Activated CD4-positive, alpha-beta T cell treated with anti-CD3 and anti-CD28 coated beads, Interleukin-2, Interleukin-6, amounts not matched to agents 100 ng/mL and 50 ng/mL, durations not matched to agents 16 hours and 8 hours (primary cell): ENCODE measurements at places on chromosomes 12 and 14.

DNA sequence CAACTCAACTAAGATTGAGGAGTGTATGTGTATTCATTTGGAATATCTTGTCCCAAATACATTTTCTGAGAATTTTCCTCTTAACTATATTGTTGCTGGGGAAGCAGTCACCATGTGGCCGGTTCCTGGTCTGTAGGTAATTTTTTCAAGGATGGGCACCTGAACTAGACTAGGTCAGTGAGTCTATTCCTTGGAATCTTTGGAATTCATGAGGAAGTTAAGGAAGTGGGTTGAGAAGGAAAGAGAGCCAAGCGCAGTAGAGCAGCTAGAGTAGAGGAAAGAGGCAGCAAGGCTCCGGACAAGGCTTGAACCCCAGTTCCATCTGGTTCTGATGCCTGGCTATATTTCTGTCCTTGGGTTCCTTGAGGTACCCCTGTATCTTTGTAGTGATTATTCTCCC is 183.7 kb downstream of the DACT1 start:
- DNase-seq, result no peak

DNA sequence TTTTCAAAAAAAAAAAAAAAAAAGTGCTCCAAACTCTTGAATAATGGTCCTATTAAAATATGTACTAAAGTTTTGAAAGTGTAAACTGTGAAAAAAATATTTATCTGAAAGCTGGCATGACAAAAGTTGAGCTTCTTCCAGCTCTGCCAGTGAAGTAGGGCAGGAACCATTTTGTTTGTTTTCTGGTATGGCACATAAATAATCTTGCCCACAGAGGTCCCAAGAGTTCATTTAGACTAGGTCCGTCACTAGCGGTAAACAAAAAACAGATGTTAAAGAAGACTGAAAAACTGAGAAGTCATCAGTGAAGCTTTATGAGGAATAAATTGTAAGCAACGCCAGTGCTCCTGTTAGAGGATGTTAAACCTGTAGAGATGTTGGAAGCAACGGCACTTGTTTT is 7.0 kb downstream of the ERP27 start:
- no peak for DNase-seq

GRCh38 chr14:100488057-100488456 is 99.2 kb downstream of the BEGAIN start:
- peak; percentile 19 for DNase-seq

GRCh38 chr12:45191239-45191638 is 24.7 kb upstream of the ANO6 start:
- peak; percentile 16 for DNase-seq

DNA sequence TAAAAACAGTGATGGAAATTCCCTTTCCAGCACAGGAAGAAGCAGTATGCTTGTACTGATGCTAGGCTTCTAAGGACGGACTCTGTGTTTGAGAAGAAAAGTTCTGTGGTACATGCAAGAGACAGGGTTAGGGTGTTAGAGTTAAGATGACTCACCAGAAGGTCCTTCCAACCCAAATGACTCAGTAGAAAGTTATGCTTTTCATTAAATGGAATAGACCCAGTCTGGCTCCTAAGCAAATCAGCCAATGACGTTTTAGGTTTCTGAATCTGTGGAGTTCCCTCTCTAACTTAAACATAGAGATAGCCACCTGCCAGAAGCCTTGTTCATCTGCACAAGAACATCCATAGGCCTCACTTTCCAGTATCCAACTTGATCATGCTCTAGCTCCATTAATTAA is 5.7 kb downstream of the PTHLH start:
- DNase-seq, result peak; percentile 57

- DNase-seq, result peak; percentile 19
These were observed 27.1 kb upstream of the PCNX4 start for GRCh38 chr14:60064491-60065072.

- DNase-seq, result no peak
These were observed 616.3 kb downstream of the LRFN5 start for GRCh38 chr14:42222924-42223471.

- DNase-seq, result no peak
These were observed 4.0 kb upstream of the ARF3 start for GRCh38 chr12:48961331-48961730.

- DNase-seq, result peak; percentile 85
These were observed 1.1 kb upstream of the ACTR6 start for GRCh38 chr12:100199347-100200149.

DNA sequence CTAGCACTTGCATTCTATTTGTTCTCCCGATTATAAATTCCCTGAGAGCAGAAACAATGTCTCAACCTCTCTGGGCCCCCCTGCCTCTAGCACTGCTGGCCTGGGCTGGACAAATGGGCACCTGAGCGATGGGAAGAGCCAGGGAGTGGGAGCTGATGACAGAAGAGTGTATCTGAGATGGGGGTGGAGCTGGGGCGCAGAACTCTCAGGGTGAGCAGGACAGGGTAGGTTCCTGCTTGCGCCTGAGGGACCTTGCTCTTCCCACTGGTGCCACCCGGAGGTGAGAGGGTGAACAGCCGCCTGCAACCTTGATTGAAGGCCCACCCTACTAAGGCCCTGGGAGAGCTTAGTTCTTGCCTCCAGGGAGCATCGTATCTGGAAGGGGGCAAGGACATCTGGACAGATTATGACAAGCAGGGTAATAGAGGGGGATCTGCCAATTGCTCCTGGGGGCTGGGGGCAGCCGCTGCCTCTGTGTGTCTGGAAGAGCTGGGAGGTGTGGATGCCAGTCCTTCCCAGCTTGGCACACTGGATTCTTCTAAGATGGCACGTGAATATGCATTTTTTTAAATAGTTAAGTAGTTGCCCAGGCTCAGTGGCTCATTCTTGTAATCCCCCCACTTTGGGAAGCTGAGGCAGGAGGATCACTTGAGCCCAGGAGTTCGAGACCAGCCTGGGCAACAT is 43.0 kb upstream of the TSPAN9 start:
- peak; percentile 64 for DNase-seq

DNA sequence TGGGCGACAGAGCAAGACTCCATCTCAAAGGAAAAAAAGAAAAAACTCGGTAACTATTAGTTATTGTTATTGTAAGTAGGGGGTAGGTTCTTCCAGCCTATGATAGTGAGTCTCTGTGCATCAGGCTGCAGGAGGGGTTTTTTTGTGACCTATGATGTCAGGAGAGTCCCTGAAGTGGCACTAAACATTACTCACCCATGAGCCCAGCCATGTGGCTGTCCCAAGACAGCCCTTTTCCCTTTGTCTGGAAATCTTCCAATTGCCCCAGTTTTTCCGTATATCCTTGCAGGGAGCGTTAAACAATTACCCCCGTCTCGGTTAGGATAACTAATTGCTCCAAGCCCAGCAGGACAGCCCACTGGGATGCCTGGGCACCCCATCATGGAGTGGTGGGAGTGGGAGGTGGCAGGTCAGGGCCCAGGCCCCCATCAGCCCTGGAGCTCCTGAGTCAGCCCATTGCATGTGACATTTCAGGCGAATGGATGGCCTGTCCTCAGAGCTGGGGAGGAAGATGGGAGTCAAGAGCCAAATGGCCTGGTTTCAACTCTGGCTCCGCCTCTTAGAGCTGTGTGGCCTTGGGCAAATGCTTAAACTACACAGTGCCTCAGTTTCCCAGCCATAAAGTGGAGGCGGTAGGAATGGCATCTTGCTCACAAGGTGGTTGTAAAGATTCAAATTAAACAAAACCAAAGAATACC is 16.4 kb downstream of the PHETA1 start:
- no peak for DNase-seq

GRCh38 chr12:58359084-58359483 is 417.7 kb downstream of the ATP23 start:
- DNase-seq, result no peak

DNA sequence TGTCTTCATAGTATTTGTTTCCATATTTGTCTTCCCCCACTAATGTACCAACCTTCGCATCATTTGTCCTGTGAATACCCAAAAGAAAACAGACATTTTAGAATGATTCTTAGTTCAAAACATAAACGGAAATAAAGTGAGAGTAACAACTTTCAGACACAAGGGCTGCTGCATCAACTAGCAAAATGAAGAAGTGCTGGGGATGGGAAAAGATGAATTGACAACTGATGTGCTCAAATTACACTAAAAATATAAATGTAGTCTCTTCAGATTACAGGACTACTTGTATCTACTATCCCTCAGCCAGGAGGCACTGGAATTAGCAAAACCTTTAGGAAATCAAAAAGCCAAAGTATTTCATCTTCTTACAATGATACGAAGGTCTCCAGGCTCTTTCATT is 743 bp downstream of the NDUFA12 start:
- DNase-seq, result no peak

GRCh38 chr12:132310181-132311040 is 19.0 kb downstream of the GALNT9 start:
- no peak for DNase-seq

DNA sequence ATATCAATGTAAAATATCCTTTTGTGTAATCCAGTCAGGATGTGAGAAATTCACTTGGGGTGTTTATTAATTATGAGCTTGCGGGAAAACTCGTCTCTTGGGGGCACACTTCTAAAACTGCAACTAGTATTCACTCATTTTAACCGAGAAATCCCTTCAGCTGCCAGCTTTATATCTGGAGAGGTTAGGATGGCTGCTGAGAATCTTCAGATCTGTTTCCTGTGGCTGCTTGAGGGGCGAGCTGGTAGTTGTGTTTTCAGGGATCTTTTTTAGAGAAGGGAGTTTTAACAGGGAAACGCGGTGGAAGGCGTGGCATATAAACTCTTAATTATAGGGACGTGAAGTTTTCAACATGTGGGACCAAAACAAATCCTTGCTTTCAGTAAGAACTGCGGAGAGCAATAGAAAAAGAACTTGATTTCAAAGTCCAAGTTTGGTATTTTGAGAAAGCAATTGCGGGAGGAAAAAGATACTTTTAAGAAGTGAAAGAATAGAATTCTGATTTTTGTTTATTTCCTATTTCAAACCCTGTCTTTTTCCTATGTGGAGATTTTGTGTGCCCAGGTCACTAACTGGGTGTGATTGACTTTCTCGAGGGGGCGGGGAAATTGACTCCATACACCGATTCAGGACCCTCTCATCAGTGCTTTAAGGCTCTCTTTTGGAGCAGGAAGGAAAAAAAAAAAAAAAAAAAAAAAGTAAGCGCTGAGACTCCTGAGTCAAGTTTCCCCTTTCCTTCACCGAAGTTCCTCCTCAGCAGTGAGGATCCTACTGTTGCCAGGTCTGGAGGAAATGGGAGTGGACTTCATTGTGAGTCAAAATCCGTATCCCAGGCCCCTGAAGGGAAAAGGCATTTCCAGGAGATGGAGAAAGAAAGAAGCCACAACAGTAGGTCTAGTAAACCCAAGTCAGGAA is 1.1 kb downstream of the PPFIBP1 start:
- DNase-seq, result no peak

- peak; percentile 61 for DNase-seq
These were observed 35.7 kb upstream of the ATP2A2 start for GRCh38 chr12:110245369-110245772.

DNA sequence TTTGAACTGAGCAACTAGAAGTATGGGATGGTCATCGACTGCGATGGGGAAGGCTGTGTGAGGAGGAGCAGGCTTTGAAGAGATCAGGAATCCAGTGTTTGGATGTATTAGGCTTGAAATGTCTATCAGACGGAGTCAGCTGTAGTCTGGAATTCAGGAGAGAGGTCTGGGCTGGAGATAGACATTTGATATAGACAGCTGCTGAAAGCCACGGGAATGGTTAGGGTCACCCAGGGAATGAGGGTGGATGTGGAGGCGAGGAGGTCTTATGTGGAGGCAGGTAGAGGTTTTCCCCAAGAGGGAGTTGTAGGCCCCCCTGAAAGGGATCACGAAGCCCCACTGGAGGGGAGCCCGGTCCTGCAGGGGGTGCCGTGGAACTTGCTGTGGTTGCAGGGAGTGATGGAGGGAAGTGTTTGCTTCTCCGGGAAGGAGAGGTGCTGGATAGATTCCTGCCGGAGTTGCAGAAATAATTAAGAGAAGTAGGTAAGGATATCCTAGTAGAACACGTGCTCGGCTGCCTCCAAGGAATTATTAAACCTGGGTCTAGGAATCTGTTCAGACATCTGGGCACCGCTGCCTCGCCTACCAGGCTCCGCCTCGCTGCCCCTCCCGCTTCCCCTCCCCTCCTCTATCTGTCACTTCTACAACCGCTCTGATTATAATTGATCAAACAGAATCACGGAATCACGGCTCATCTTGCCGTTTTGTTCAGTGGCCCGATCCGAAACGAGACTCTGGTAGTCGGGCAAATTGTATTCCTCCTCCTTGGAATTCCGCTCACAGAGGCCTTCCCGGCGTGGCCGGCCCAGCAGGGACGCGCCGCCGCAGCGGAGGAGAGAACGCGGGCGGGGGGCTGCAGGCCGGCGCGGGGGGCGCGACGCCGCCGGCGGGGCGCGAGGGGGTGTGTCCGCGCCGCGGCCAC is 826 bp upstream of the CACNA1C start:
- no peak for DNase-seq

DNA sequence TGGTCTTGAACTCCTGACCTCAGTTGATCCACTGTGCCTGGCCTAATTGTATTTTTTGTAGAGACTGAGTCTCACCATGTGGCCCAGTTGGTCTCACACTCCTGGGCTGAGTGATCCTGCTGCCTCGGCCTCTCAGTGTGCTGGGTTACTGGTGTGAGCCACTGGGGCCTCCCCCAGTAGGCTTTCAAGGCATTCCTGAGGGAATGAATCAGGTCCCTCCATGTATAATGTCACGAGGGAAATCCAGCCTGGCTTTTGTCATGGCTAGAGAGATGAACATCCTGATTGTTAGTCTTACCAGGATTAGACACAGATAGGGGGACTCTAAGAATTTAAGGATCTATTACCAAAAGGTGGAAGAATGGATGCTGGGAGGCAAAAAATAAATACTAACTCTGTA is 51.9 kb downstream of the CPSF2 start:
- no peak for DNase-seq

- DNase-seq, result no peak
These were observed 299.3 kb upstream of the STXBP6 start for GRCh38 chr14:25349269-25349668.

GRCh38 chr14:91048265-91048664 is 12.2 kb downstream of the RPS6KA5 start:
- no peak for DNase-seq

GRCh38 chr12:25382311-25383106 is 131.8 kb upstream of the KRAS start:
- DNase-seq, result peak; percentile 39

GRCh38 chr14:72503696-72504368 is 390.1 kb downstream of the DPF3 start:
- DNase-seq, result no peak

DNA sequence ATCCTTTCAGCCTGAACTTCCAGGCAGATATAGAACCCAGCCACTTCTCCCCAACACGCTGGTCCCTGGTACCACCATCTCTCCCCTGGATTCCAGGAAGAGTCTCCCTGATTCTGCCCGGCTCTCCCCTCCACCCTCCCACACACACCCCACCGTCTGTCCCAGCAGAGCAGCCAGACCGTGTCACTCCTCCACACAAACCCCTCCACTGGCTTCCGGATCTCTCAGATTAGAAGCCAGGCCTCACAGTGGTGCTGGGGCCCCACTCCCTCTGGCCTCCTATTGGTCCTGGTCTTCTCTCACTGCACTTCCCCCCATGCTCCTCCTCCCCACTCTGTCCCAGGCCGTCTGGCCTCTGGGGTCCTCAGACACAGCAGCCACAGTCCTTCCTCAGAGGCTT is 52.4 kb upstream of the CDKN3 start:
- DNase-seq, result no peak

- DNase-seq, result peak; percentile 24
These were observed at the start of gene CD9 for GRCh38 chr12:6200256-6201212. TSS of gene CD9 (plus strand) at chr12:6200400. CDS start at chr12:6200500, 100 bp downstream.
